Lung microvascular endothelial cell (primary cell): ENCODE measurements at places on chromosomes 7 and 10. TPM values are rescaled to one million over a fixed set of nuclear protein-coding genes. Genes with fewer than 3 reads are reported as not detected.

DHX32 gene
- total RNA-seq = 32.9 and 43.8 TPM in 2 replicates

DNA sequence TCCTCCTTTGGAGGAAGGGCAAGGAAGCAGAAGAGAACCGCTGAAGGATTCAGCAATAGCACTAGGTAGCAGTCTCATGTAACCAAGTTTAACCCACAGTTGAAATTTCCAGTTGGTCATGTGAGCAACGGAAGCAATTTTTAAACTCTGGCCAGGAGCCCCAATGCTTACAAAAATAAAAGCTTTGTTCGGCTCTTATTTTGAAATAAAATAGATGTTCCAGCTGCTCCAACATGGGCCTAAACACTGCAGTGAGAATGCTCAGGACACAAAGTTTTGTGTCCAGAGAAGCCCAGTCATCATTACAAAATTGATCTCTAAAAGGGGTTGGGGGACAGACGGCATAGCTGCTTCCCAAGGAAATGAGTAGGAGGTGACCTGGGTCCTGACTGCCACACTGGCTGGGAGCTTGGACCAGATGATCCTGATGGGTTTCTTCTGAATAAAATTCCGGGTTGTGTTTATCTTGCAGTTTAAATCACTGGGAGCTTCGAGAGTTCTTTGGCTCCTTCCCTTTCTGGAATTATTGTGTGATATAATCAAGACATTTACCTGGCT is 452 bp upstream of the TMEM140 start:
- peak; percentile 57 for DNase-seq

TMEM236 gene
- total RNA-seq = 0.65 and 0.79 TPM in 2 replicates

CCDC71L gene
- 38.4 and 101 TPM in 2 replicates for total RNA-seq

DNA sequence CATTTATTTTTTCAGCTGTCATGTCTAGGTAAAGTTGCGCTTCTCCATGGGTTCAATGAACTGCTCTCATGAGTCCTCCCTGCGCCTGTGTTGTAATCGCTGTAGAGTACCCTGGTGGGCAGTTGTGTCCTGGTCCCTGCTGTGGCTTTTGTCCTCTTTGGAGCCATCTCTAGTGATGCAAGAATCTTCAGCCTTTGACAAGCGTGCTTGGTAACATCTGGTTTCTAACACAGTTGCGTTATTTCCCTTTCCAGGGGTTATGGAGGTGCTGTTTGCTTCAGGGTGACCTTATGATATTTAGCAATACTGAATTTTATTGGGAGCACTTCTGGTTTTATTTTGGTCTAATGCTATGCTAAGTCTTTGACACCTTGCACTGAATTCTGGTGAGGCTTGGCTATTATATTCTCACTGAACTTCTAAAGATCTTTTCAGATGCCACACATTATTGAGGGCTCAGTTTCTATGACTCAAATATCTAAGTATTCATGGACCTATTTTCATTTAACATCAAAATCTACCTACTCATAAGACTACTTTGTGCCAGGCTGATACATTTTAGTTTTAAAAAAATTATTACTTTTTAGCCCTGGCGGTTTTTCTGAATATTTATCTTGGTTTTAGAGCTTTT is 88.6 kb downstream of the FANK1 start:
- DNase-seq = no peak

DNA sequence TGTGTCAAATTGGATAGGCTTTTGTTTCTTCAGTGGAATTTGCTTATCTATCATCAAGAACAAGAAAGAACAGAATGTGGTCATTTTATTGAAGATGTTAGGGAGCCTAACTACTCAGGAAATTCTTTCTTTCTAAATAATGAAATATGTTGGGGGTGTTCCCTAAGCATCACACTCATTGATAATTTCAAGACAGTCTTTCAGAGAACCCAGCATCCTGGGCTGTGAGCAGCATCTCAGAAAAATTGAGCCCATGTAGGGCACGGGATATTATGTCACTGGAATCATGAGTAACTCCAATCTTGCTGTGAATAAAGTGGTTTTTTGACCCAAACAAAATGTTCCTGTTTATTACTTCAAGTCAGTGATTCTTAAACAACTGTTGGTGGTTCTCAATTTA is 27.3 kb downstream of the PON1 start:
- no peak for DNase-seq

GRCh38 chr10:99976886-99977665 is 32.7 kb downstream of the DNMBP start:
- DNase-seq = peak; percentile 45

DNA sequence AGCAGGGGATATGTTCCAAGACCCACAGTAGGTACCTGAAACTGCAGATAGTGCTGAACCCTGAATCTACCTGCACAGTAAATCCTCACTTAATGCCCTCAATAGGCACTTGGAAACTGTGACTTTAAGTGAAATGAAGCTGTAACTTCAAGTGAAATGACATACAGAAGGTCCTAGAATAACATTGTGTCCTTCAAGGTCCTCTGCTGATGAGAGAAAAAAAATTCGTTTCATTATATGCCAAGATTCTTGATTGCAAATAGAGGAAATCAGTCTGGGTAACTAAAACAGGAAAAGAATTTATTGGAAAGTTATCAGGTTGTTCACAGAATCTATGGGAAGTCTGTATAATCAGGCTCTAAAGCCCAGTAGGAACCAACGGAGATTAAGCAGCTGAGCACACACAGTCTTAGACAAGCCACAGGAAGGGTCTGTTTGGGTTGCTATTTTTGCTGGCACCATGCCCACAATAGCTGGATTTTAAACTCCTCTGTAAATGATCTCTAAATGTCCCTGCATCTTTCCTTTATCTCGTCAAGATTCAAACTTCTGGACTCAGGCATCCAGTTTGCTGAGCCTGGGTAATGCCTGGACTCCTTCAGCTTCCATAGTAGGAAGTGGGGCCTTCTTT is 57.5 kb downstream of the EXOC4 start:
- DNase-seq = peak; percentile 52

TNRC18 gene
- total RNA-seq = 19.8 and 21.6 TPM in 2 replicates

IFIT1B gene
- not detected in 2 replicates for total RNA-seq

RBP3 gene
- not detected in 2 replicates for total RNA-seq

GRCh38 chr10:126463286-126463685 is 75.0 kb upstream of the ADAM12 start:
- DNase-seq = no peak

DNA sequence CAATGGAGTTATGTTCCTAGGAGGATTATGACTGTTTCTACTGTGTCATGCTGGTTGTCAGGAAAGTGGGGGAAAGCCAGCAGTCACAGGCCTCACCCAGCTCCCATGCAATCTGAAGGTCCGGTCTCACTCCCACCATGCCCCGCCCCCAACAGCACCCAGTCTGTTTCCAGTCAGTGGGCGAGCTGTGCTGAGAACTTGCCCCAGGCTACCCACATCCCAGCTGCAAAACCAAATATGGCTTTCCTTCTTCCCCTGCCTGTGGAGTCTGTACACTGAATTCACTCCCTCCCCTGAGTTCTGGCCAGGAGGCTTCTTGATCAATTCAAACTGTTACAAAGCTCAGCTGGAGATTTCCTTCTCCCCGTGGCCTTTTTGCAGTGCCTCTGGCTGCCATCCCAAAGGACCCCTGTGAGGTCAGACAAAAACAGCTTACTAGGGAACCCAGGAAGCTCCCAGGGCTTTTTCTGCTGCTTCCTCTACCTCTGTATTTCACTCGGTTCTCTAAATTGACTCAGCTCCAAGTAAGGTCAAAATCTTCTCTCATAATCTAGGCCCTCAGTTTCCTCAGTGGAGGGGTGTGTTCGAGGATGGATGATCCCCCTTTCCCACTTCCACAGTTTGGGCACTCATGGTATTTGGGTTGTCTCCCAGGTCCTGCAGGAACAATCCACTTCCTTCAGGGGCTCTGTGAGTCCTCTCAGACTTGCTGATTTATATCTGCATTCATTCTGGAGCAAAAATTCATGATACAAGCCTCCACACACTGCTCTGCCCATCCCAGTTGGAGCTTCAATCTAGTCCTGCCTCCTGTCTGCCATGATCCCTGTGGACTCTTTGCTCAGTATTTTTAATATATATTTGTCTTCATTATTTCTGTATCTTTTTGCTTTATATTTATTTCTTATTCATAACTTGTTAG is 205.5 kb downstream of the SEMA3D start:
- DNase-seq = no peak
